ENCODE measurements at places on chromosomes 11 and 22.

DNA sequence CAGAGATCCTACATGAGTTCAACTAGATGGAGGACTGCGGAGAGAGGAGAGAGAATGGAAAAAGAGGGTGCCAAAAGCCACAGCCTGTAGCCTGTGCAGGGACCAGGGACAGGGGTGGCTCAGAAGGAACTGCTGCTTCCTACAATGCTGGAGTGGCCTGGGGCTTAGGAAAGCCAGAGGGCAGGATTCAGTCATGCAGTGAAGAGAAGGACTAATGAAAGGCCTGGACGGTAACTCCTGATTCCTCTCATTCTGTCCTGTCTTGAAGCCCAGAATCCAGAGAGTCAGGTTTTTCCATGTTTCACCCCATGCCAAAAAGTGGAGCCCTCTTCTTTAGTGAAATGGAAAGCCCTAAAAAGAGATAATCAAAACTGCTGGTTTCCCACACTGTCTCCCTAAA is 48.4 kb upstream of the INCENP start:
- no peak for DNase-seq

- no peak for DNase-seq
Observed at GRCh38 chr11:72208281-72208680, 8.3 kb upstream of the FOLR2 start.

DNA sequence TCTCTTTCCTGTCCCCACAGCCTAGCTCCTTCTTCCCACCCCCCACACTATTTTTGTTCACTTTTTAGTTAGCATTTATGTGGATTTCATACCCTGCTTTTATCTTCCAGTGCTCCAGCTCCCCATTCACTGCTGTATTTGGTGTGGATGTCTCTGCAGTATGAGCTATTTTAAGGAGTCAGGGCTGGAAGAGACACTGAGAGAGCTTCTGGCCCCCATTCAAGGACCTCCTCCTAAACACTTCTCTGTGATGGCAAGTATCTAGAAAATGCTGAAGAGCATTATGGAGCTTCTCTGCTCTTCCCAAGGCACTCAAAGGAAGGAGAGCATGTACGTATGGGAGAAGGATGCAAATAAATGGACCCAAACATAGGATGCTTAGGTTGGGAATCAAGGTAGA is 79.5 kb downstream of the RAB30 start:
- DNase-seq = no peak

DNA sequence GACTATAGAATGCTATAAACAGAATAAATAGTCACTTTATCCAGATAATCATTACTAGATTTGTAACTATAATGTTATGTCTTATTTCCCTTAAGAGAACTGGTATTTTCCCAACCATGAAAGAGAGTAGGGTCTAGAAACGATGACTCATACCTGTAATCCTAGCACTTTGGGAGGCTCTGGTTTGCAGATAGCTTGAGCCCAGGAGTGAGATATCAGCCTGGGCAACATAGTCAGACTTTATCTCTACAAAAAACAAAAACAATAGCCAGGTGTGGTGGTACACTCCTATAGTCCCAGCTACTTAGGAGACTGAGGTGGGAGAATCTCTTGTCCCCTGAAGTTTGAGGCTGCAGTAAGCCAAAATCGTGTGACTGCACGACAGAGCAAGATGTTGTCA is 30.9 kb downstream of the OR52A5 start:
- DNase-seq = no peak

- DNase-seq = no peak
Observed at GRCh38 chr11:61918251-61918937, 1.0 kb upstream of the RAB3IL1 start.

- DNase-seq = no peak
Observed at GRCh38 chr11:46445192-46445919, 53.8 kb upstream of the CHRM4 start.

- DNase-seq = peak; percentile 69
Observed at GRCh38 chr22:26579331-26579886, 10.5 kb downstream of the TPST2 start.

GRCh38 chr22:45922661-45923060 is 54.3 kb downstream of the WNT7B start:
- DNase-seq = no peak
